ENCODE measurements at places on chromosomes 7 and 10.

DNA sequence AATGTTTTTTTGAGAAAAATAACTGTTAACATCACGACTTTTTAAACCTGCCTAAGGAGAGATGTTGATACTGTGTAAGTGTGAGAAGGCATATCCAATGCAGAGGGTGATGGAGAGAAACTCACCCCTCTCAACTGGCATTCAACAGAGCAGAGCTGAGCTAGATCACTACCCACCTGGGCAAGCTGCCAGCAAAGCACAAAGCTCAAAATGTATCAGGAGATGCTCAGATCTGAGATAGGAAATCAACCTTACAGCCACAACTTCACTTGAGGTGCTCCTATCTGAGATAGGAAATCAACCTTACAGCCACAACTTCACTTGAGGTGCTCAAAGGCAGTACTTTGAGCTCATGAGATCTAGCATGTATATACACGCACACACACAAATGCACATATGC, 151.5 kb upstream of the PDE1C start:
- no peak for DNase-seq

DNA sequence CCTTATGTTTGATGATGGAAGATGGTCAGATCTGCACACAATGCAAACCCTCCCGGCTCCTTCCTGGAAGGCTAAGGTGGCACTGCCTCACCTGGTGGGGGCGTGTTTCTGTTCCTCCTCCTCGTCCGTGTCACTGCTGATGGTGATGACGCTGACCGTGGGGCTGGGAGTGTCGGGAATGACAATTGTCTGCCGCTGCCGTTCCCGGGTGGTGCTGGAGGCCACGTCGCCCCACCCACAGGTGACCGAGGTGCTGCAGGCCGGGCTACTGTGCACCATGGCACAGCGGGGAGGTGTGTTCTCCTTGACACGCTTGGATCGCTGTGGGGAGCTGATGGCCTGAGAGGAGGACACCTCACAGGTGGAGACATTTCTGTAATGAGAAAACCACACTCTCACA, 73.1 kb downstream of the CLEC2L start:
- no peak for DNase-seq

- peak; percentile 16 for DNase-seq
Observed at GRCh38 chr10:178208-178607, 43.0 kb downstream of the ZMYND11 start.

DNA sequence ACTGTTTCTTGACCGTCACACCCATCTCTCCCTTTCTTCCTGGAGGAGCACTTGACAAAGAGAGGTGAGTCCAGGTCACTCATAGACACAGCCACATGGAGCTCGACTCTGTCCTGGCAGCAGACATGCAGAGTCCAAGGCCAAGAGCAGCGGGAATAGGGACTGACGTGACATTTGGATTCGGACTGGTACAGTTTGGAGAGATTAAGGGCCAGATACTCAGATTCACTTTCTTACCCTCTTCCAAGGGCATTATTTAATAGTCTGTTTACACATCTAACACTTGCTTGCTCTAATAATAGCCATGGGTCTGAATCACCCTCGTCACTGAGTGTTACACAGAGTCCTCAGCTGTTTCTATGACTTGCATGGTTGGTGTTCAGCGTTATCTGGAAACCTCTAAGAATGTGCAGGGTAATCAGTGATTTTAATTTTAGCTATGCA, 39.2 kb upstream of the OTUD1 start:
- DNase-seq: no peak

DNA sequence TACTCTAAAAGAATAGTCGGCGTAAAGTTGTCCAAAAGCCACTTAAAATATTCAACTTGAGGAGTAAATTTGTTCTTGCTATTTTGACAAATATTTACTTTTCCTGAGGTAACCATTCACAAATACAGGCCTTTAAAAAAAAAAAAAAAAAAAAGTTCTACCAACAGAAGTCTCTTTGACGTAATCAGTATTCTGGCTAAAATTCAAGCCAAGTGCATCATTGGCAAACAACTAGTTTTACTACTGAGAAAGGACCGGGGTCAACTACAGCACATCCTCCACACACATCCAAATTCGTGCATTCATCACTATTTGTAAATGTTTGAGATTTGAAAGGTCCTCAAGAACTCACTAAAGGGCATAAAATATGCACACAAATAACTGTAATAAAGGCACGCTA, 2.0 kb downstream of the OAT start:
- DNase-seq: no peak

- no peak for DNase-seq
Observed at GRCh38 chr7:55977831-55978230, 13.4 kb downstream of the NIPSNAP2 start.

DNA sequence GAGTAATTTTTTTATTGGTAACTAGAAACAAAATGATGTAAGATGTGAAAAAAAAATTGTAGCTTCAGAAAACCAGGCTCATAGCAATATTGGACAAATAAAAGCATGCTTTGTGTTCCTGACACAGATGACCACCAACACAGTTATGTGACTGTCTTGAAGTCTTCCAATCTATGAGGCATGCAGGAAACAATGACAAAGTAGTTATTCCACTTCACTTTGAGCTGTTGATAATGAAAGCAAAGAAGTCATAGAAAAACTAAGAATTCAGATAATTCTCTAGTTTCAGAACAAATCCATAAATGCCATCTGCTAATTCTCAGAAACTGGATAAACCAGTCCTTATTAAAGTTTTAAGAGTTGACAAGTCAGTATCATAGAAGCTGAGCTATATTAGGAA, 378.4 kb upstream of the SEMA3D start:
- no peak for DNase-seq

GRCh38 chr7:4261601-4261960, 420.5 kb upstream of the FOXK1 start:
- DNase-seq: no peak

DNA sequence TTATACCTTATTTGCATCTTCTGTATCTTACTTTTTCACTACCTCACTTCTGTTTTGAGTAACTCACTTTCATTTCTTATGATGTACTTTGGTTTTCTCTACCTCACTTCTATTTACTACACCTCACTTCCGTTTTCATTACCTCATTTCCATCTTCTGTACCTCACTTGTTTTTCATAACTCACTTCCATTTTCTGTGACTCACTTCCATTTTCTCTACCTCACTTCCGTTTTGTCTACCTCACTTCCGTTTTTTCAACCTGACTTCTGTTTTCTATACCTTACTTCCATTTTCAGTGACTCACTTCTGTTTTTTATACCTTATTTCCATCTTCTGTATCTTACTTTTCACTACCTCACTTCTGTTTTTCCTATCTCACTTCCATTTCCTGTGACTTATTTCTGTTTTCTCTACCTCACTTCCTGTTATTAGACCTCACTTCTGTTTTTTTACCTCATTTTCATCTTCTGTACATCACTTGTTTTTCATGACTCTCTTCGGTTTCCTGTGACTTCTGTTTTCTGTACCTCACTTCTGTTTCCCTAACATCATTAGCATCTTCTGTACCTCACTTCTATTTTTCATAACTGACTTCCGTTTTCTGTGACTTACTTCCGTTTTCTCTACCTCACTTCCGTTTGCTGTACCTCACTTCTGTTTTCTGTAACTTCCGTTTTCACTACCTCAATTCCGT, 493.1 kb upstream of the AKR1E2 start:
- DNase-seq: no peak

GRCh38 chr10:80199828-80200227, 5.5 kb downstream of the ANXA11 start:
- no peak for DNase-seq

GRCh38 chr7:26735976-26736600, 128.3 kb downstream of the SKAP2 start:
- DNase-seq: no peak

GRCh38 chr10:30247704-30248103, 101.4 kb downstream of the MTPAP start:
- DNase-seq: no peak
